ENCODE measurements at places on chromosomes 4 and X.

DNA sequence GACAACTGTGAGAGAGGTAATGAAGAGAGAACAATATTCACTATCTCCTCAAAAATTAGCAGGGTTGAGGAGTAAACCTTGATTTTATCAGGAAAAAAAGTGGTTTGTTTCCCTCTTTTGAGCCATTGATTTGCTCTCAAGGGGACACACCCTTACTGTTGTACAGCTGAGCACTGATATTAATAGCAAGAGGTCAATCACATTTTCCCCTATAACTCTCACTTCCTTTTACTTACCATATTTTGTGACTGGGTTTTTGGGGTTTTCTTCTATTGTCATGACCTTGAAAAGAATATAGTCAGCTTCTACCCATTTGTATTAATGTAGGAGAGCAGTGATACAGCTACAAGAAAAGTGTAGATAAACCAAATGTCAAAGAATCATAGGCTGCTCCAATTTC is 70.2 kb upstream of the LONRF3 start:
- no peak for DNase-seq

DNA sequence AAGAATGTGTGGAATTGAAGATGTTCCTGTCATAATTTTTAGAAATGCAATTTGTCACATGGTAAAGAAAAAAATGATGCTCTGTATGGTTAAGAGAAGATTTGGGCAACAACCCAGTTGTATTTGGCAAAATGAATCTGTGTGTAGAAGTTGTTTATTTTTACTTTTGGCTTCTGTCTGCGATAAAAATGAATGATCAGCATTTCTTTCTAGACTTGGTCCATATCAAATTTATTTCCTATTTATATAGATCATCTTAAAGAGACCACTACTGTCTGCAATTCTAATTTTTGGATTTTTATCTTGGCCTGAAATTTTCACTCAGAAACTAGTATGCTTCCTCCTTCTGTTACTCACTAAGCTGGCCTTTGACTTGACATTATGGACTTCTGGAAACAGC is 396.9 kb downstream of the FAM47A start:
- no peak for DNase-seq

- no peak for DNase-seq
Measured at GRCh38 chr4:123121241-123121907, 199.0 kb upstream of the NUDT6 start.

- DNase-seq = peak; percentile 80
Measured at GRCh38 chrX:129637217-129638109, 17.3 kb downstream of the APLN start.

DNA sequence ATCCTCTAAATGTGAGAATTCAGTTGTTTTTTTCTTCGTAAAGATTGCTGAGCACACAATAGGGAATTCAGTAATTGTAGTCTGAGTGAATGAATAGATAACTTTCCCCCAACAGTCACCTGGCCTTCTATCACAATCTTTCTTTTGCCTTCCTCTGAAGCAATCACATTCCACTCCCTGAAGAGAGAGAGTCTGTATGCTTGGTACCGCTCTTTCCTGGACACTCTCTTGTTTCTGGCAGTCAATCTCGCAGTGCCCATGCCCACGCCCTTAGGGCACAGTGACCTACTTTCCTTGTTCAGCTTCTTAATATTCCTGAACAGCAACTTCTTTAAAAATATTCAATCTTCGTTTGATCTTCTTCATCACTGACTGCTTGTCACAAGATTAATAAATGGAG is 255.9 kb downstream of the ADAMTS3 start:
- no peak for DNase-seq

GRCh38 chrX:110228453-110228852 is 89.4 kb downstream of the AMMECR1 start:
- no peak for DNase-seq

DNA sequence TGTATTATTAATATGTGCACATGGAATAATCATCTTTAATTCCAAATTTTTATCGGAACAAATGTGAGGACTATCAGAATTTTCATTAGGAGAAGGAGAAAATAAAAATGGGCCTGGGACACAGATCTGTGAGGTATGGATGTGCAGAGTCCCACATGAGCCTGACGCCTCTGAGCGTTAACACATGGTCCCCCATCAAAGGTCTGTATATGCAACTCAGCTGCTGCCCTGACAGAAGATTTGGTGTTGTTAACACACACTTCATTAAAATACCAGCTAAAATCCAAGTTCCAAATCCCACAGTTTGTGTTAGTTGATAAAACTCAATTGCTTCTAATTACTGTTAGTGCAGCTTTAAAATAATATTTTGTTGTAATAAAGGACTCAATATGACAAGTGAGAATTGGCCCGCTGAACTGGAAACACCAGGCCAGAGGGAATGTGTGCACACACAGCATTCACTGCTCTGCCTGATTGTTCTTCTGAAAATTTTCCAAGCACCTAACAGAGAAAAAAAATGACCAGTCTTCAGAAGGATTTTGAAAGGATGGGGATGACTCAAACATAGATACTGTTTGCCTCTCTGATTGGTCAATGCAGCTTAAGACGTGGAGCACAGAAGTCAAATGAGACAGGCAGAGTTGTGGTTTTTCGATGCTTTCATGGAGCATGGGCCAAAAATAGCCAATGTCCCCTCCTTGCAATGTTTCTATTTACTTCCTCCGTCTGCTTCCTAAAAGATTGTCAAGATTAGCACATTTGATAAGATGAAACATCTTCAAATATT is 266.6 kb downstream of the NKX6-1 start:
- no peak for DNase-seq

GRCh38 chrX:17642891-17643290 is 94.4 kb upstream of the SCML1 start:
- DNase-seq = no peak

DNA sequence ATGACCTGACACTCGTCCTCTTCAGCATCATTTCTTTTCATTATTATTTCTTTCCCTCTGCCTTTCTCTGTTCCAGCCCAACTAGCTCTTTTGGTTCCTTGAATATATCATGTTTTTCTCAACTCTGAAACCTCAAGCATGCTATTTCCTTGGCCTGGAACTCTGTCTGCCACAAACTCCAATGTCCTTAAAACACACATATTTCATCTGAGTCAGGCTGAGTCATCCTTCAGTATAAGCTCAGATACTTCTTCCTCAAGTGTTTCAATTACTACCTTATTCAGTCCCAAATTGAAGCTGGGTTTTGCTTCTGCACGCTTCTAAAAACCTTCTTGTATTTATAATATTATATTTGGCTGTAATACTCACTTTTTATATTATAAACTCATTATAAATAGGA is 424.2 kb downstream of the PDGFC start:
- DNase-seq = no peak

GRCh38 chrX:30607155-30607554 is 29.6 kb upstream of the TASL start:
- DNase-seq = no peak

DNA sequence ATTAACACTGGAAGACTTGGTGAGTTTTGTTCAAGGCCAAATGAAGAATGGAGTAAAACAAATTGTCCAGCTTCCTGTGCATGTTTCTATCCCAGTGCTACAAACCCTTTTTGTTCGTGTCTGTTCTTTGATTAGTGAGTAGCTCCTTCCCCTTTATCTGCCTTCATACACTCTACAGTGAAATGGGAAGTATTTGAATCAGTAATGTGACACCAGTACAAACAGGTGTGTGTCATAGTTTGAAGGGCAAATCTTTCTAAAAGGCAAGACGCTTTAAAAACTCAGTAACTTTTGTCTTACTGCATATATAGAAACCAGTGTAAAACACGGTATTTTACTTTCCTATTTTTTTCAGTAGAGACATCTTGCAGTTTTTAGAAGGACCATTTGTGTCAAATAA is 5.9 kb downstream of the ARHGEF38 start:
- no peak for DNase-seq

DNA sequence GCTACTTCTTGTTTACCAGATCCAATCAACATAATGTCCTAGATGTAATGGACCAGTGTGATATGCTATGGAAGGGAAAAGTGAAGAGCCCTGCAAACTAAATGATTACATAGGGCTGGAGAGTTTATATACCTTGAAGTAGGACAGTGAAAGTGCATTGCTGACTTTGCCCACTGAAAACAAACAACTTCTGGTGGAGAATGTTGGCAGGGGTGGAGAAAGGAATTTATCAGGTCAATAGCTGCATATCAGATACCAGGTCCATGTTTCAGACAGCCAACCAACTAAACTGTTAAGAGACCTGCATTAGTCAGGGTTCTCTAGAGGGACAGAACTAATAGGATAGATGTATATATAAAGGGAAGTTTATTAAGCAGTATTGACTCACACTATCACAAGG is 82.4 kb downstream of the DCUN1D4 start:
- DNase-seq = no peak

DNA sequence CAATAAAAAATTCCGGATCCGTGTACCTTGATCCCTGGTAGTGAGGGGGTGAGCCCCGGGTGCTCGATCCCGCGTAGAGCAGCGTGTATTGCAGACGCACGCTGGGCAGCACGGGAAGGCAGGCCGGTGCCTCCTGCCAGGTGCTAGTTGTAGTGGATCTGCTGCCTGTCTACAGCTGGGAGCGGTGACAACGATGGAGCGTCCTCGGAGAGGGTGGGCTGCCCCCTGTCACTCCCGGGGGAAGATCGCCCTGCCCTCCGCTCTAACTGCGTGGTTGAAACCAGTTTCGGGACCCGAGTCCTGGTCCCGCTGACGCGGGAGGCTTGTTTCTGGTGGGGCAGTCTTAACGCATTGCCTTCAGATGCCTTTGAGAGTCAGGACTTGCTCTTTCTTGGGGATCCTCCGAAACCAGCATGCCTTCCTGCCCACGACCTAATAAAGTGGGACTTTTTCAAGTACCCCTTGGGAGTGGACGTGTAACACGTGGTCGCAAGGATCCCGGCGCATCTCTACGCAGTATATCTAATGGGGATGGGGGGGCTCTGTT is 2.7 kb upstream of the NKX6-1 start:
- no peak for DNase-seq

DNA sequence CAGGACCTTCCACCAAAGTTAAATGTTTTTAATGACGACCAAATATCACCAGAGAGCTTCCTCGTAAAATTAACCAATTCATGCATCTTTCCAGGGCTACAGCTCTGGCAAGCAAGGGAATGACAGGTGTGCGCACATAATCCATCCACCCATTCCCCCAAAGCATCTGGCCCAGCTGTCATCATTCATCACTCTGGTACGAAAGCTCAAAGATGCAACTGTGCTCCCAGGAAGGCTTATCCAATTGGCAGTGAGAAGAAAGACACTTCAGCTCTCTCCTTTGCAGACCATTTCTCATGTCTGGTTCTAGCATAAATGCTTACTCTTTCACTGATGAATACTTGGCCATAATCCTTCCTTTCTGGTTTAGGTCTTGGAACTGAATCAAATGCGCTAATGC is 139.2 kb downstream of the NSUN7 start:
- no peak for DNase-seq

DNA sequence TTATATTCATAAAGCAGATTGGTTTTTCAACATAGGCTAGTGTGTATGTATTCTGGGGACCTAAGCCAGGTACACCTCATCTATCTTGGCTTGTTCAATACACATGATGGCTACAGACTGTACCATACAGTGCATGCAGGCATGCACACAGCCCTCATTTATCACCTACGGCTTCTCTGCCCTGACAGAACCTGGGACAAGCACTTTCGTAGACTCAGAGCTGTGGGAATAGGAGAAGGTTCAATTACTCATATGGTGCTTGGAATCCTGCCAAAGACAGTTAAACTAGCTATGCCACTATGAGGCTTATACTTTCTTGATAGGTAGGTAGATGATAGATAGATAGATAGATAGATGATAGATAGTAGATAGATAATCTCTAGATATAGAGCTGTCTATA is 457.2 kb downstream of the GALNTL6 start:
- DNase-seq = no peak

GRCh38 chrX:81120258-81120935 is 81.3 kb downstream of the HMGN5 start:
- DNase-seq = no peak

DNA sequence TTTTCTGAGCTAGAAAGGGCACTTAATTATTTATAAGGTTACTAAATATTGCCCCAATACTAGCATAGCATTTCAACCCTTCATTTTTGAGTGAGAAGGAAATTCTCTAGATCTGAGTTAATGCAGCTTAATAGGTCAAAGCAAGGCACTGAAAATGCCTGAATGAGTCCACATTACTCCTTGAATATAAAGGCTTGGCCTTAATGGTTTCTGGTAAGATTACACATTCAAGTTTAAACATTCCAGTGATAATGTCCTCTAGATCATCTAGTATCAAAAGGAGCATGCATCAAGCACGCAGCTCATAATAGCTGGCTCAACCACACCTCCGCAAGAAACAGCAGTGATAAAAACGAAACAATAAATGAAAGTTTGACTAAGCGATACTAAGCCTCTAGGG is 87.5 kb downstream of the SPANXN3 start:
- DNase-seq = no peak

- DNase-seq = no peak
Measured at GRCh38 chrX:27575565-27575964, 14.6 kb upstream of the DCAF8L2 start.

GRCh38 chrX:123927845-123928244 is 33.7 kb upstream of the STAG2 start:
- DNase-seq = no peak

DNA sequence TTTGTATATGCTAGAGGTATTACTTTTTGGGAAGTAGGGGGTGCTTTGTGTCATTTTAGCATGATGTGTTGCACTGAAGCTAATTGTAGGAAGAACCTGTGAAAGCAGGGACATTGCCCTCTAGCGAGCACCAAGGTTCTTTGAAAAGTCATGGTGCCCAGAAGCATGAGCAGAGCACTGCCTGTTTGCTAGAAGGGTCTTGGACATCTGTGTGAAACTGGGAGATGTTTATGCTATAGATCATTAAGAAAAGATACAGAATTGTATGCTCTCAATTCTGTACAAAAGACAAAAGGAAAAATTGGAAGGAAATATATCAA is 14.7 kb downstream of the GRPR start:
- peak; percentile 16 for DNase-seq

GRCh38 chr4:176499518-176499917 is 179.8 kb downstream of the SPCS3 start:
- DNase-seq = no peak

- DNase-seq = peak; percentile 19
Measured at GRCh38 chr4:9924750-9925149, 96.5 kb downstream of the SLC2A9 start.

GRCh38 chrX:27987862-27988646 is 6.8 kb upstream of the DCAF8L1 start:
- no peak for DNase-seq

DNA sequence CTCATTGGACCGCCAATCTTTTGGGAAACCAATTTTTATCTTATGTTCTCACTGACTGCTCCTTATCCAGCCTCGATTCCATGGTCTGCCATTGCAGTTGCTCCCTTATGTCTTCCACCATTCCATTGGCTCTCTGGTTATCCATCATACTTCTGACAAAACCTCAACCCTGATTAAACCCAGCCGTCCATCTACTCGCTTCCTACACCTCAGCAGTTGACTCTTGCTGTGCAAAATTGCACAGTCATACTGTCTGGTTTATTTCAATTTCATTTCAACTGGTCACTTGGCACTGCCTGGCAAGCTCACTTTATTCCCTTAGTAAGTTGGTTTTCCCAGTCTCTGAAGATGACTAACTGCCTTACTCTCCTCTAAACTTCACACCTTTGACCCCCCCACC is 26.2 kb downstream of the ARL9 start:
- no peak for DNase-seq
